NCI-H774 (cell line): ENCODE measurements at places on chromosomes 2 and 18.

DNA sequence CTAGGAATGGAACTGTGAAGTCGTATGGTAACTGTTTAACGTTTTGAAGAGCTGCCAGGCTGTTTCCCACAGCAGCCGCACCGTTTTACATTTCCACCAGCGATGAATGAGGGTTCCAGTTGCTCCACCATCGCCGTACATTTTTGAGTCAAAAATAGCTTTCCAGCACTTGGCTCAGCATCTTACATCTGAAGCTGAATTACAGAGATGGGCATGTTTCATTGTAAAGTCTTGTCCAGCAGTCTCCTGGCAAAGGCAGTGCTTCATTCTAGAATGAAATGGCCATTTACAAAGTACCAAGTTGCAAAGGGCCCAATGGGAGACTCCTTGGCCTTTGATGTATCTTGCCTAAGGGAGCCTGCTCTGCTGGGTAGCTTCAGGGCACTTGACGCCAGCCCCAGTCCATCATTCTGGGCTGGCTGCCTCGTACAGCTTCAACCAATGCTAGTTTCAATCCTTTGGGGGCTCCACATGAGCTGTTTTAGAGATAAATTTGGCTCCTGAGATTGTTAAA, 45.1 kb downstream of the ATIC start:
- no peak for DNase-seq

GRCh38 chr2:167209784-167210183, 321.5 kb downstream of the XIRP2 start:
- DNase-seq, result no peak

GRCh38 chr2:130391872-130392670, 36.2 kb downstream of the PTPN18 start:
- no peak for DNase-seq

DNA sequence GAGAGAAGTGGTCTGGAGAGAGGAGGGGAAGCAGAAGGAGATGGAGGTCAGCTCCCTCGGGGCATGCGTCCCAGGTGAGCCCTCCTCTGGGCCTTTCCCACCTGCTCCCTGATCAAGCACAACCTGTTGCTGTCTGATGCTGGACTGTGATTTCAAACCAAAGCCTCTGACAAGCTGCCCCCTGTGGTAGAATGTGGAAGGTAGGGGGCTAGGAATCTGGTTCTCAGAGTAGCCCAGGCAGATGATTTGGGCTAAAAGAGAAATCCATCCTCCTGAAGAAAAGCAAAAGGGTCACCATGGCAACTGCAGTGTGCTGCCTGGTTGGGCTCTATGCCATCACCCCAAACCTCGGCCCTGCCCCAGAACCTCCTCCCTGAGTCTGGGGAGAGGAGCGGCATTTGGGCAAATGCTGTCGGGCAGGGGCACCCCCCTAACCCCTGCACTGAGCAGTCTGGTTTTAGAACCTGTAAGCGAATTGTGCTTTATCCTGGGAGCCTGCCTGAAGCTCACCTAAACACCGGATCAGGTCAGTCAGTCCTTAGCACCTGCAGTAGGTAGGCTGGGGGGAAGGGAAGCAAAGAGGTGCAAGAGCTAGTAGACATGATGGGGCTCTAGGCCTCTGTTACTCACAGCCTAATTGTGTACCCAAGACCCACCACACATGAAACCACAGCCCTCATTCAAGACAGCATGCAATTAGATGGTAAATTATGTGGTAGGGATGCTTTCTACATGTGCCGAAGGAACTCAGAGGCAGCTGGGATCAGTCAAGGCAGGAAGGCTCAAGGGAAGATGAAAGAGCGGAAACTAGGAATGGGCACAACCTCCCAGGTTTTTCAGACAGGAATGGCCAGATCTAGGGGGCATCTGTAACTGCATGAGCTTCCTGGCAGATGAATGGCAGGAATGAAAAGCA, 83.5 kb downstream of the DNMT3A start:
- no peak for DNase-seq

DNA sequence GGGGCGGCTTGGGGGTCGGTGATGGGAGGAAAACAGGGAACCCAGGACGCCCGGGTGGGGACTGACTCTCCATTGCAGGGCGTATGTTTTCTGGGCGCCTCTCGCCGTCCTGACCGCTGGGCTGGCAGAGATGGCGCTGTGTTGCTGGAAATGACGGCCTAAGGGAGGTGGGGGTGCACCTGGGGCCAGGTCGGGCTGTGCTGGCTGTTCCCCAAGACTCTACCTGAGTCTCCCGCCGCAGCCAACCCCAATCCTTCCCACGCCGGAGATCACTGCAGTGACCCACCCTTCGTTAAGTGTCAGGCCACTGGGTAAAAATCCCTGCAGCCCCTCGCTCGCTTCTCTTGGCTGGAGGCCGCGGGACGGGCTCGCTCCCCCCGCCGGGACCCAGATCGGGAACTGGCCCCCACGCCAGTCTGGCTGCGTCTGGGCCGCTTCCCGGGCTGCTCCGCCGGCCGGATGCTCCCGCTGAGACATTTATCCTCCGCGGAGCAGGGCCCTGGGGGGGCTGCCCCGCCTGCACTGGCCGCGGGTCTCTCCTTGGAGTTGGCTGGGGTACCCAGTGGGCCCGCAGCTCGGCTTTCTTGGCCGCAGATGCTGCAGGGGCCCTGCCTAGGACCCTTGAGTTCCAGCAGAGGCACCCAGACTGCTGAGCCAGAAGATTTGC, 7.8 kb upstream of the ARMC9 start:
- no peak for DNase-seq

GRCh38 chr18:48925491-48925780, 25.3 kb downstream of the SMAD7 start:
- DNase-seq, result no peak

- DNase-seq, result no peak
These were observed 38.9 kb downstream of the BCL2L11 start for GRCh38 chr2:111159641-111160040.

- DNase-seq, result no peak
These were observed 2111.5 kb upstream of the PIK3C3 start for GRCh38 chr18:39843546-39843945.

DNA sequence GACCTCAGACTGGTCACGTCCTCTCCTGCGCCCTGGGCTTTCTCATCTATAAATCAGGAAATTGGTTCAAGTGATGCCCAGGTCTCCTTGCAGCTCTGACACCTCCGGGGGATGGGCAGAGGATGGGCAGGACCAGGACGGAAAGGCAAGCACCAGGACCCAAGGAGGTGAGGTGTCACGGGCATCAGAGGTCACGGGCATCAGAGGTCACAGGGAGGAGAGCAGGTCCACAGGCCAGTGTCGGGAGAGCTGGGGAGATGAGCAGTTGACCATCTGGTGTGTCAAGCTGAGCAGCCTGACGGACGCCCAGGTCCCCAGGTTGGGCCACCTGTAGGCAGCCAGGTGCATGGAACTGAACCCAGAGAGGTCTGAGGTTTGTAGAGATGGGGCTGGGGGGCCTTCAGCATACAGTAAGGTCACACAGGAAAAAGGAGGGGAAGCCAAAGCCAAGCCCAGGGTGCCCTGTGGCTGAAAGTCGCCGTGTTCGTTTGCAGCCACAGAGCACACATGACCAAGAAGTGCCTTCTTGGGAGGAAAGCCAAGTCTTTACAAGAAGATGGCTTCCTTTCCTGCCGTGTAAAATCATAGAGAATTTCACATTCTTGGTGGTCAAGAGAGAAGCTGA, 240.4 kb downstream of the ATAD2B start:
- no peak for DNase-seq

GRCh38 chr2:146135245-146135644, 1615.3 kb upstream of the ZEB2 start:
- DNase-seq, result no peak

DNA sequence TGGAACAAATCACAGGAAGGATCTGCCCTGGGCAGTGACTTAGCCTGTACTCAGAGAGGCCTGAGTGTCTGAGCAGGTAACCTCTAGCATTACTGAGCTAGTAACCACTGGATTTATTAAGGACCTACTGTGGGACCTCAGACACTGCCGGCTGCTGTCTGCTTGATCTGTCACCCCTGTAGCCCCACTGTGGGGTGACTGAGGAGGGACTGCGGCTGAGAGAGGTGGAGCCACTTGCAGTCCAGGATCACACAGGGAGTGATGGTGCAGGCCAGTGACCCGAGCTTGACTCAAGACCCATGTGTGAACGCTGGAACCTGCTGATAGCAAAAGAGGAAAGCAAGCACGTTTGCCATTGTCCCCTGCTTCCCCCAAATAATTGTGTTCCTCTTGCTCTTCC, 15.6 kb downstream of the CHMP1B start:
- DNase-seq, result no peak

- DNase-seq, result peak; percentile 17
These were observed 2.2 kb downstream of the HOXD10 start for GRCh38 chr2:176118601-176119339.

DNA sequence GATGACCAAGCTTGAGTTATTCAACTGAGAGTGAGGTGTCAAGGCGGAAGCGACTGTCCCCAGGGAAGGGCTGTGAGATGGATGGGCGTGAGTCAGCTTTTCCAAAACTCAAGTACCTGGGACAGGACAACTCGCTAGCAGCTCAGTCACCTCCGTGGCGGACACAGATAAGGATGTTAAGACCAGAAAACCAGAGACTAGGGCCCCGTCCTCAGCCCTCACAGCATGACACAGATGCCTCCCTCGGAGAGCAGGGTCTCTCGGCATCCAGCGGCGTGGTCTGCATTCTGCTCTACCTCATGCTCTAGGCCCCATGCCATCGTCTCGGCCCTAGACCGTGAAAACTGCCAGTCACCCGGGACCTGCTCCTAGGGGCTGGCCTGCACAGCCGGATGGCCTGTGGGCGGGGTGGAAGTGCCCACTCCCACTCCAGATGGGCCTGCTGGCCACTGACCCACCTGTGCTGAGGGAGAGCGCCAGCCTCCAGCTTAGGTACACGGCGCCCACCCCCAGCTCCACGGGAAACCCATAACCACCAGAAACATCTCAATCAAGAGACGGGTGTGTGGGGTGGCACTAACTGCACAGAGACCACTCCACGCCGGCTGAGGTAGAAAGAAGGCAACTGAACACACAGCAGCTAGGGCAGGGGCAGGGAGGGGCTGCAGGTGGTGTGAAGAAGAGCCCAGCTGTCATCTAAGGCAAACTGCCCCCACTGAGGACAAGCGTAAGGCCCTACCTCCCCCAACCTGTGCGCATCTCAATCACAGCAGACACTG, 39.8 kb downstream of the ANO7 start:
- DNase-seq, result no peak

GRCh38 chr18:74171910-74172606, 23.7 kb downstream of the TIMM21 start:
- DNase-seq, result no peak

DNA sequence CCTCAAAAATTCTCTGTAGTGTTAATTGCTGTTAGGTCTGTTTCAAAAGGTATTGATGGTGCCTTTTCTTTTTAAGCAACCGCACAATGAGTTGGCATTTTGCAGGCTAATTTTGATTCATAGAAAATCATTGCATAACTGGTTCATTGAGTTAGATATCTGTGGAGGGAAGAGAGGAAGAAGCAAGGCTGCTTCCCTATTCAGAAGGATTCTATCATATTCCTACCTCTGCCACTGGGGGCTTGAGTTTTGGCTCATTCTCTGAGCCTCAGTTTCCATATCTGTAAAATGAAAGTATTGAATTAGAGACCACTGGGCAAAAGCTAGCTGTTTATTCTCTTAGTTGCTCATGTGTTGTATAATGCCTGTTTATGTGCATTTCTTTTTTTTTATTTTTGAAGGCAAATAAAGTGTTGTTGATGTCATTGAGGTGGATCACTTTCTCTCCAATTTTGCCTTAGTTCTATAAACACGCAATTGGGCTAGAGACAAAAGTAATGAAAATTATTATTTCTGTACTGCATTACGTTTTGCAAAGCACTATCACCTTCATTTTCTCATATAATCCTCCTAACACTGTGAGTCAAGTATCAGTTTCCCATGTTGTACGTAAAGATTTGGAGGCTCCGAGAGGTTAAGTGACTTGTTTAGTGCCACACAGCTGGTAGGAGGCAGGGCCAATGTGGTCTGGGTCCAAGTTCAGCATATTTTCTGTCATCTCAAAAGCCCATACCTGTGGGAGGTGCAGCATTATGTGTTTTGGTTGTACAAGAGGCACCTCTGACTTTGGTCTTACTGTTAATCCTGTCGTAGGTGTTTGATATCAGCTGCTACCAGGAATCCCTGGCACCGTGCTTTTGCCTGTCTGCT, 5.9 kb downstream of the TRIB2 start:
- DNase-seq, result no peak

- no peak for DNase-seq
These were observed 41.8 kb downstream of the SNED1 start for GRCh38 chr2:241040081-241040803.

DNA sequence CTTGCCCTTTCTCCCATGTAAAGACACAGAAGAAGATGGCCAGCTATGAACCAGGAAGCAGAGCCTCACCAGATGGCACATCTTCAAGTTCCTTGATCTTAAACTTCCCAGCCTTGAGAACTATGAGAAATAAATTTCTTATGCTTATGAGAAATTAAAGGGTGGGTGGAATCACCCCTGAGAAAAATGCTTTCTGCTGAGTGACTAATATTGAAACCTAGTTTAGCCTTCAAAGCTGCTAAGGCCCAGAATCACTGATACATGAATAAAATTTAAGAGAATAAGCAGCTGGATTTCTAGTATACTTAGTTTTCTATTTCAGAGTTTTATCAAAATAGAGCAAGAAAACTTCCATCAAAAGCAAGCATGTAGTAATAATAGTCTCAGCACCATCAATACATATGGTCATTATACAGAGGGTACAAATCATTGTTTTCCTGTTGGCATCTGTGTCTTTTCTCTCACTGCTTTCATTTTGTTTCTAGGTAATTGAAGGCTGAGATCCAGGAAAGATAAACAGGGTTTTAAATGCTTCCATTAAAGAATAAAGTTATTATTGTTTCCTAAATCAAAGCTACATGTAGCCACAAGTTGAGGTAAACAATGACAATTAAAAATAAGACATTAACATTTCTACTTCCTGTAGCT, 53.3 kb upstream of the COL5A2 start:
- no peak for DNase-seq

- no peak for DNase-seq
These were observed 448.7 kb upstream of the TCF4 start for GRCh38 chr18:56036741-56037140.

DNA sequence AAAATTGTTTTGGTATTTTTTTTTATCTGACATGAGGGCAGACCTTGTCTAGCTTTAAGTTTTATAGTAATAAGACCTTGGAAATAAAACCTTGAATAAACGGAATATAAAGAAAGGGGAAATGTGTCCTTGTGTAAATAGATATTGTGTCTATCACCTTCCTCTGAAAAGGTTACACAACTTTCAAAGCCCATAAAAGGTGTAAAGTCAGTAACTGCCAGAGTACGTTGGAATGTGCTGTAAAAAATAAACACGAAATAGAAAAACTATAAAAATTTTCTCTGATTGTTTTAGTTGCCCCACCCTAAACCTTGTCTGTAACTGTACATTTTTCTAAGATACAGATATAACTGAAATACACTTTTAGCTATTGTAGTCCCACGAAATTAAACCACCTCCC, 82.3 kb downstream of the ZEB2 start:
- no peak for DNase-seq

- no peak for DNase-seq
These were observed 461.1 kb downstream of the LPIN1 start for GRCh38 chr2:12207491-12207890.

- DNase-seq, result no peak
These were observed 22.2 kb downstream of the EFR3B start for GRCh38 chr2:25063876-25064660.
